ENCODE measurements at places on chromosomes 5 and 9.

DNA sequence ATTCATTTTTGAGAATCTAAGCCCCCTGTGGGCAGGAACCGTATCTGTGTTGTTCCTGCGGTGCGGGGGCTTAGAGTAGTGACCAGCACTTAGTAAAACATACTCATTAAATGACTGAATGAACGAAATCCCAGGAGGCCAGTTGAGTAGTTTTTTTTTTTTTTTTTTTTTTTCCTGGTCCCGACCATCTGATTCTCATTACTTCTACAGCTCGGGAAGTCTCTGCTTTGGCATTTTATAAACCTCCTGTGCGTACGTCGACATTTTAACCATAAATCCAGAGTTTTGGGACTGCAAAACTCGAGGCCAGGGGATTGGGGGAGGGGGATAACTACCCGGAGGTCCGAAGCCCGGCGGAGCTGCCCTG is 31.5 kb upstream of the SPRY4 start:
- DNase-seq: no peak

GRCh38 chr9:137250329-137251193 is 525 bp upstream of the STPG3 start:
- no peak for DNase-seq

DNA sequence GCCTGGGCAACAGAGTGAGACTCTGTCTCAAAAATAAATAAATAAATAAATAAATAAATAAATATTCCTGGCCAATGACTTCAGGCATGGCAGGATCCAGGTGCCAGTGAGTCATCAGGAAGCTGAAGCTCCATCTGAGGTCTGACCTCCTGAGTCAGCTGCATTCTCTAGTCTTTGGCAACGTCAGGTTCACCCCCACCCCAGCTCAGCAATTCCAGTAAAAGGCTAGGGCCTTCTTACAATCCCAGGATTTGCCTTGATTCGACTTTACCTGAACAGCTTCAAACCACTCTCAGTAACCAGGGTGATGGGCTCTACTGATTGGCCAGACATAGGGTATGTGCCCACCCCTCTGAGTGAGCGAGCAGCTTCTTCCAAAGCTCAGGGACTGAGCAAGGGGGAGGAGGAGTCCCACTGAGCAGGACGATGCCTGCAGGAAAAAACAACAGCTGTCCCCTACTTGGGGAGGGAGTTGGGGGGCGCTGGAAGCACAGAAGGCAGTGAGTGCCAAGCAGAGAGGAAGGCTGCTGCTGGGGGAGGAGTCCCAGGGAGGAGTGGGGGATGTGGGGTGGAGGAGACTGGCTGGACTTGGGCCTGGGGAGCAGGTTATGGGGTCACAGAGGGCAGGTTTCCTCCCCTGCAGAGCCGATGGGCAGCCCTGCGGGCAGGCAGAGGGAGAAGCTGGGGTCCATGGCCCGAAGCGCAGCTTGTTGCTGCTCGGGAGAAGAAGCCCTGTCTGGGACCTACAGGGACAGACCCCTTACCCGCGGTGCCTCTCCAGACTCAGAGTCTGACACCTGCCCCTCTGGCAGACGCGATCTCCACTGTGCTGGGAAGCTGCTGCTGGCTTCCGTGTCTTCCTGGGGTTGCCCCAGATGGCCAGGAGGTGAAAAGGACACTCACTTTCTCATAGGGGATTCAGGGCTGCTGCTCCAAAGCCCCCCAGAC is 25.9 kb upstream of the UNC5A start:
- no peak for DNase-seq

DNA sequence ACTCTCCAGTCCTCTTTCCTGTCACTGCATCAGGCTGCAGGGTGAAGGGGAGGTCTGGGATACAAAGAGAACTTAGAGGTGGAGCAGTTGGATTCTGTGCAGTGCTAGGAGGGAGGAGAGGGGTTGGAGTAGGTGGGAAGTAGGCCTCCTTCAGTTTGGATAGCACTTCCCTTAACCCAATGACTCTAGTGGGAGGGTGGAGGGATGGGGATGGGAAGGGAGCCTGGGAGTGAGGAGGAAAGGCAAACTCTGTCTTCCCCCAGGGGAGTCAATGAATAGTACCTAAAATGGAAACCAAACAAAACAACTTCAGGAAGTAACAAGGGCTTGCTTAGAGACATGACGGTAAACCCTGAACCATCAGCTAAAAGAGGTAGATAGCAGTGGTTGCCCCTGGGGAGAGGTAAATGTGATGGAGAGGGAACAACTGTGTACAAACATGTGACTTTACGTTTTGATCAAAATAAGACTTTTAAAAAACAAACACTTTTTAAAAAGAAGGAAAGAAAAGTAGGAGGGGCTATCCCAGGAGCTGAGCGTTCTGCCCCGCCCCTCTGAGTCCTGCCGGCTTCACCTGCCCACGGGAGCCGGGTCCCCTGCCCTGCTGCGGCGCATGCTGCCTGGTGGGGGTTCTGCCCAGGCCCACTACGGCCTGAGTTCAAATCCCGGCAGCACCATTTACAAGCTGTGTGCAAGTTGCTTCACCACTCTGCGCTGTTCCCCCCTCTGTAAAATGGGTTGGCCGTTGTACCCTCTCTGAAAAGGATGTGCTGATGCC is 30.9 kb downstream of the GSN start:
- DNase-seq: no peak

DNA sequence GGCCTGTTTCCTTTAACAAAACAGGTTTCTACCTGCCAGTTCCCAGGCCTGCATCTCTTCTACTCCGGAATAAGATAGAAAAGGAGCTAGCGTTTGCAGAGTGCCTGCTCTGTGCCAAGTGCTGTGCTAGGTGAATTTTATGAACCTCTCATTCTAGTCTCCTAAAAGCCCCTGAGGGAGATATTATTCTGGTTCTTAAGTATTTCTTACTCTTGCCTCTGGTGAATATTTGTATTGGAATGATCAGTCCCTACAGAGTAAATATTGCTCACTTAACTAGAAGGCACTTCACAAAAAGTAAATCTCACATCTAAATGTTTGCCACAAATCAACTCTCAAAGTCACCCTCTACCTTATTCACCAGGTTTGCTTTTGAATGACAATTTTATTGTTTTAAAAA is 227.1 kb downstream of the AUH start:
- DNase-seq: no peak

DNA sequence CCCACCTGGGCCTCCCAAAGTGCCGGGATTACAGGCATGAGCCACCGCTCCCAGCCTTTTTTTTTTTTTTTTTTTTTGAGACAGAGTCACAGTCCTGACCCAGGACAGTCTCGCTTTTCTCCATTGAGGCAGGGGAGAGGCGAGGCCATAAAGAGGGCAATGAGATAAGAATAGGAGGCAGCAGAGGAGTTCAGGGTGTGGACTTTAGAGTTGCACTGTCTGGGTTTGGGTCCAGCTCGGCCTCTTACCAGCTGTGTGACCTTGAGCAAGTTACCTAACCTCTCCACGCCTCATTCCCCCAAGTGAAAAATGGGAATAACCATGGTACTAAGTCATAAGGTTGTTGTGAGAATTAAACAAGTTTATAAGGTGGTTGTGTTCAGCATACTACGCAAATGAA is 24.6 kb upstream of the ANKH start:
- no peak for DNase-seq

- no peak for DNase-seq
Measured at GRCh38 chr9:77163884-77164283, 13.4 kb upstream of the VPS13A start.

GRCh38 chr9:764105-764524 is 77.4 kb upstream of the DMRT1 start:
- no peak for DNase-seq

DNA sequence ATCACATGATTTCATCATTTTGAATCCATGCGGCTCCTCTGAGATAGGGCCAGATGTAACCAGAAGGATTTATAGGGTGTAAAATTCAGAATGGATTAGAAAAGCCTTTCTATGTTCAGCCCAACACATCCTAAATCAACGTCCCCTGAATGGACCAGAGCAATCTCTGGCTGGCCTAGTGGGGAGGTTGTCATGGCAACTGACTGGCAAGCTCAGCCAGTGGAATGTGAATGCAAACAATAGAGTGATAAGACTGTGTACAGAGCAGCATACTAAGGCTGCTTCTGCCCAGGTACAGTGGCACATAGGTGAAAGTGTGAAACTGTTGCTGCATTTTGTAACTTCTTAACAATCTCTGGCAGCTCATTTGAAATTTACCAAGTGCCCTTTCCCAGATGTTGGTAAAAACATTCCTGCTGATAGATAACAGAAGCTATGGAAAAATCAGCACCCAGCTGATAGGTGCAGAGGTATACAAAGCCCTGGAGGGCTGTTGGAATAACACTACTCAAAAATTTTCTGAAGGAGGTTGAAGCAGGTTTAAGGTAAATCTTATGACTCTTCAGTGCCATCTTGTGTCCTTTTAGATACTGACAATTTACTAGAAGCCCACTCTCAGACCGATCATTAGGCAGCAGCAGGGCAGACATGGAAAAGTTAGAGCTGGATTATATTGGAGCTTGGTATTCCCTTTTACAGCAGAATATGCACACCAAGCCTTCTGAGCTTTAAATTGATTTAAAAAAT is 267.2 kb downstream of the RAB3C start:
- DNase-seq: no peak

DNA sequence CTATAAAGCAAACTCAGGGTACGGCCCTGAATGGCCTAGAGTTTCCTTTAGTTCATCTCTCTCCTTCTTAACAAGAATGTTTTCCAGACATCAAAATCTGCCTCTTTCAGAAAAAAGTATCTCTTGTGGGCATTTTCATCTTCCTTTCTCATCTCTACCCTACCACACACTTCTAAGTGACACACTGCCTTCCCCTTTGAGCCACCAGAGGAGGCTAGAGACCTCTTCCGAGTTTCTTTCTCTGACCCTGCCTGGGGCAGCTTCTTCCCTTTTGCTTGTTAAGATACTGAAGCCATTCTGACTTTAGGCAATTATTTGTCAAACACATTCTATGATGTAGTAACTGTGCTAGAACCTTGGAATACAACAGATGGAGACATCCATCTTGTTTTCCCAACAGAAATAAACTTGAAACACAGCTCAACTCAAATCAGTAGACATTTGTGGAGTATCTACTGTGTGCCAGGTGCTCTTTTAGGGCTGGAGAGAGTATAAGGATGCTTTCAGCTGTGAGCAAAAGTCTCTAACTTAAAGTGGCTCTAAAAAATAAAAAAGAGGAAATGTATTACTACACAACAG is 8.6 kb upstream of the SV2C start:
- DNase-seq: peak; percentile 28

DNA sequence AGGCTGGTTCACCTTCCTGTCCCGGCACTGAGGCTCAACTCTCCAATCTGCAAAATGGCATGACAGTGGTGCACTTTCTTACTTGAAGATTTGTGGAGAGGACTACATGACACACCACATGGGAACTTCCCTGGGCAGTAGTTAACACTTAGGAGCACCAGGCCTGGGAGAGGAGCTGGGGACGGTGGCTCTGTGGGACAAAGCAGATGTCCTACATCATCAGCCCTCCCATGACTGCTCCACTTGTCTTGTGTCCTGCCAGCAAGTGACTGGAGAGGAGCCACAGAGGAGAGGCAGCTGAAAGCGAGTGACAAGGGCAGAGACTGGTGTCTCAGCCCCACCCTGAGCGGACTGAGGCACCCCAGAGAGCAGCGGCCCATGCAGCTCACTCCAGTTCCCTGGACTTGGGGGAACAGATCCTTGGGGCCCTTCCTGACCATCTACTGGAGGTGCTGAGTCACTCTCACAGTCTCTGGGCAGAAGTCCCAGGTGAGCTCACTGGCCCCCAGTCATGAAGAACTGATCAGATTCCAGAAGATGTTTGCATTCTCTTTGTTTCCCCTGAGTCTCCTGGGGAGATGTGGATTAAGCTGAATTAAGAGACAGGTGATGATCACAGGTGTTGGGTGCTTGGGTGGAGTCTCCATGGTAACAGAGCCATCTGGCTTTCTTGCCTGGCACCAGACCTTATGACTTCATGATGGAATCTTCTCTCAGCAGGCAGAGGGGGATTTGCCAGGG is 13.2 kb upstream of the SLC25A48 start:
- no peak for DNase-seq

GRCh38 chr5:31477971-31478370 is 53.9 kb downstream of the DROSHA start:
- DNase-seq: no peak

DNA sequence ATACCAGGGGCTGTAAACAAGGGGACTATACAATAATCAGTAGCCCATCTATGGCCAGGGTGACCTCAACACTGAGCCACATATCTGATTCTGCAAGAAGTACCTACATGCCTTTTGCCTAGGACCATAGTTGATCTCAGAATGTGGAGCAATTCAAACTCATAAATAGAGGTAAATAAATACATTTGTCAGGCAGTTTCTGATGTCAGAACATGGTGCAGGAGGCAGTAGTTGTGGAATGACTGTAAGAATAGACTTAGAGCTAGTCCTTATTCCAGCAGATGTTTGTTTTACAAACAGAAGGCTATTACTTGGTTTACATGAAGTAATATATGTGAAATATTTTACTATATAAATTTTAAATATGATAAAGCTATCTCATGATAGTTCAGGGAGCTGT is 330.7 kb upstream of the DAB2 start:
- no peak for DNase-seq

DNA sequence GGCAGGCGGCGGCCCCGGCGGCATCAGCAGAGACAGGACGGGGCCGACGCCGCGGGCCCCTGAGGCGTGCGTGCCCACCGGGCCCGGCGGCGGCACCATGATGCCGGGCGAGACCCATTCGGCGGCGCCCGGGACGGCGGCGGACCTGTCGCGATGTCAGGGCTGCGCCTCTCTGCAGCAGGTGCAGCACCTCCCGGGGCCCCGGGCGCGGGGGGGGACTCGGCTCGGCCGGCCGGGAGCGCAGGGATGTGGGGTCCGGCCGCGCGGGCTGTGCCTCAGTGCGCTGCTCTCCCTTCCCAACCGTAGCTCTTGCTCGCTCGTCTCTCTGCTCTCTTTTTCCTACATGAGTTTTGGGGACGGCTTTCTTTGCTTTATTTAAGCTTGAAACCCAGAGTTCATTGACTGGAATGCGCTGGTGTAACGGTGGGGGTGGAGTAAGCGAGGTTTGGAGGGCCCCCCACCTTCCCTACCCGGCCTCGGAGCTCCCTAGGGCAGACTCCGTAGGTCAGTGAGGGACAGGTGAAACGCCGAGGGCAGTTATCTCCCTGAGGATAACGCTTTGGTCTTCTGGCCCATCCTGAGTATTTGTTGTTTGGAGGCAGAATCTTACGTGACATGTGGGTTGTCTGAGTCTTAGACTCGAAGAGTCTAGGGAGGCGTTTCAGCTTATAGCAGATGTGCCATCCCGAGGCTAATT is 490 bp downstream of the ICE1 start:
- DNase-seq: no peak

DNA sequence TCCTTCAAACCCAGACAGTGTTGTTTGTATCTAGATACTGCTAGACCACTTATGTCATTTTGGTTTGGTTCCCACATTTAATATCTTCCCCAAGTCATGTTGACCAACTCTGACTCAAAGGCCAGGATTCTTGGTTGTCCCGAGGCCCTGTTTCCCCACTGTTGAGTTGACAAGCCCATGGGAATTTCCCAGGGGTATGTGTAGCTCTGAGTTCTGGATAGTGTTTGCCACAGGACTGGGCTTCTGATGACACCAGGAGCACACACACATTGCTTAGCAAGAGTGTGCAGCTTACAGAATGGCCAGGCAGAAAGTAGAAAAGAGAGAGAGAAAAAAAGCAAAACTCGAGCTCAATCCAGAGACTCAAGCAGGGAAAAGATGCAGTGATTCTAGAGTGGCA is 214.4 kb downstream of the NXNL2 start:
- DNase-seq: no peak
